Stimulated activated CD4-positive, alpha-beta T cell treated with anti-CD3 and anti-CD28 coated beads, Interleukin-12 subunit alpha, Interleukin-12 subunit beta, amount 100 ng/mL, for 24 hours (primary cell): ENCODE measurements at places on chromosomes 7 and 10.
A peak's percentile ranks its signal among the peaks of the same experiment; 100 is the strongest.

GRCh38 chr7:151115836-151116418, 29.7 kb downstream of the AGAP3 start:
- no peak for DNase-seq

GRCh38 chr7:106069471-106070200, 42.5 kb downstream of the SYPL1 start:
- DNase-seq = no peak

- DNase-seq = no peak
Measured at GRCh38 chr7:48511080-48511479, 339.8 kb downstream of the ABCA13 start.

GRCh38 chr10:24871011-24871935, 81.1 kb downstream of the PRTFDC1 start:
- DNase-seq = no peak

DNA sequence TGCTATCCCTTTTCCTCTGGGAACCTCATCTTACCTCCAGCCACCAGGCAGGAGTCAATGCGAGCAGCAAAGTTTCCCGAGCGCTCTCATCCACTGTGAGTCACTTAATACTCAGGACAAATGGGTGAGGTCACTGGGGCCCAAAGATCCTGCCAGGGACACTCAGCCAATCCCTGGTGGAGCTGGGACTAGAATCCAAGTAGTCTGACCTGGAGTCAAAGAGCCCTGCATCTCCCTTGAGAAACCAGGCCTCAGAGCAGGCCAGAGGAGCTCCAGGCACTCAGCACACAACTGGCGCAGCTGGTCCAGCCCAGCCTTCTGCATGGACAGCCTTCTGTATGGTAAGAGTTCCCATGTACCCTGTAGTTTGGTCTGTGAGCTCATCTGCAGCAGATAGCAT, 142.3 kb downstream of the MAPK8 start:
- no peak for DNase-seq

DNA sequence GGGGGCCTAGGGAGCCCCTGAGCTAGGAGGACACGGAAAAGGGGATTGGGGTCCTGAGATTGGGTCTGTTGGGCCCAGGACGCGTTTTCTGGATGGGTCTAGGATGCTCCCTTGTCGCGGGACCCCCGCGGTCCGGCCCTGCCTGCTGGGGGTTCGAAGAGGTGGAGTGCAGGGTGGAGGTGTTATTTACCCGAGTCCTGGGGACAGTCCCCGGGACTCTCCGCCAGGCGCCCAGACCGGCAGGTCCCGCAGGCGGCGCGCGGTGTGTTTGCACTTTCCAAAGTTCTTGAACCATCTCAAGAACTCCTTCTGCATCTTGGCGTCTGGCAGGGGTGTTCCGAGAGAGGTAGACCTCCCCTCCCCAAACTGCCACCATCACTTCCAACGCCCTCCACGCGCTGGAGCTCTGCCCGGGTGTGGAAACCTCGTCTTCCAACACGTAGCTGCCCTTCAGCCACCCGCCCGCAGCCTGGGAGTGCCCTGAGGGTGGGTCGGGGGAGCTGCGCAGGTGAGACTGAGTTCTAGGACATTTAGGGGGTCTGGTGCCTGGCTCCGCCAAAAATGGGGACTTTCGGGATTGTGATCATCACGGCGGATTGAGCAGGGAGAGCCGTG, 569 bp downstream of the CAV1 start:
- DNase-seq = peak; percentile 31

GRCh38 chr7:73738220-73738611, 386 bp downstream of the ABHD11 start:
- DNase-seq = peak; percentile 66
